Mammary epithelial cell (primary cell): ENCODE measurements at places on chromosomes 2 and 18. TPM values are rescaled to one million over a fixed set of nuclear protein-coding genes. Genes with fewer than 3 reads are reported as not detected.

- no peak for DNase-seq
These were observed 1.2 kb downstream of the KIF5C start for GRCh38 chr2:148876202-148876594.

DNA sequence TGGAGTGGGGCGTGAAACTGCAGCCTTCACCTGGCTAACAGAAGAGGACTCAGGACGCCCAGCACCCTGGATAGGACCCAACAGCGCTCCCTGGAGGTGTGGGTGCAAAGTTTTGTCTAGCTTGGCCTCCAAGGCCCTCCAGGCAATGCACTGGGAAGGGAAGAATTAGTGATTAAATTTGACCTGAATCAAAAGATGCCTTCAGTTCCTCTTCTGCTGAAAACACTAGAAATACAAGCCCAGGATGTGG is 779 bp upstream of the TRIB2 start:
- DNase-seq, result peak; percentile 78

GRCh38 chr2:240651185-240651584 is 25.9 kb downstream of the GPR35 start:
- DNase-seq, result peak; percentile 37

DNA sequence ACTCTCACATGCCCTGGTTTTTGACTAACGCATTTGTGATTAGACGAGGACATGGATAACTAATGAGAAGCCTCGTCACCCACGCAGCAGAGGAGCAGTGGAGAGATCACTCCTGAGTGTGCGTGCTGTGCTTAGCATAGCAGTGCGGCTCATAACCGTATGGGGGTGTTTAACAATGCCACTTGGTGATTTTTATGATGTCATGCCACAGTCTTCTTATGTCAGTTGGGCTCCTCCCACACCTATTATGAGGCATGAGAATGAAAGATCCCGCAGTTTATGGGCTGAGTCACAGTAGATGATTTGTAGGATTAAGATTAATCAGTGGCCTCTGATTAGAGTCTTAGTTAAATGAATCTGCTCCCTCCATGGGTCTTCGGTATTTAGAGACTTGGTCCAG is 2.5 kb upstream of the SMIM21 start:
- no peak for DNase-seq

DNA sequence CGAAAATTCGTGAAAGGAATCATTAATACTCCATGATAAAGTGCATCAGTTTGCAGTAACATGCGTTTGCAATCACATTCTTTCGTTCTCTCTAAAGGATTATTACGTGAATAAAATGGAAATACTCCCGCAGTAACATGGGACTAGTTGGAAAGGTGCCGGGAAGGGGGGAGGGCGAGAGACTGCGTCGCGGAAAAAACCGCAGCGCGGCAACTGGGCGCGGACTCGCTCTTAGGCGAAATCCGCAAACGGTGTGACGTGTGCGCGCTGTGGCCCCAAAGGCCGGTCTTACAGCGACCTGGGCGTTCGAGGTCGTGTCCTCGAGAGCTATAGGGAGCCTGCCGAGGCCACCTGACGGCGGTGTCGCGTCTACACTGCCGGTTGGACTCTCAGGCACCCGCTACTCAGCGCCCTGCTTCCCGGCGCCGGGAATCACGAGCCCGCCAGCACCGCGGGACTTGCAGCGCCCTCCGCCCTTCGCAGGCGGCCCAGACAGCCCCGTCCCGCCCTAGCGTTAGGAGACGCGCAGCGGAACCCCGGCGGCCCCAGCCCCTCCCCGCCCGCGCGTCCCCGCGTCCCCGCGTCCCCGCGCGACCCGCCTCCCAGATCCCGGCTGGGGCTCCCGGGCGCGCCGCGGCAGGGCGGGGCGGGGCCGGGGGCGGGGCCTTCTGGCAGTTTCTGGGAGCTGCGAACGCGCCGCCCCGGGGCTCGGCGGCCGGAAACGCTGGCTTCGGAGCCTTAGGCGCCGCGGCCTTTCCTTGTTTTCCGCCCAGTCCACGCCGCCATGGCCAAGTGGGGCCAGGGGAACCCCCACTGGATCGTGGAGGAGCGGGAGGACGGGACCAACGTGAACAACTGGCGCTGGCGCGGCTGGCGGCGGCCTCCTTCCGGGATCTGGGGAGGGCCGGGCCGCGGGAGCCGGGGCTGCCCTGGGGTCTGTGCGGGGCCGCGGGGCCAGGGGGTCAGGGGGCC is 15.1 kb downstream of the C2orf74 start:
- DNase-seq, result peak; percentile 90

- no peak for DNase-seq
These were observed 162.5 kb upstream of the TMEFF2 start for GRCh38 chr2:192357217-192357616.

DNA sequence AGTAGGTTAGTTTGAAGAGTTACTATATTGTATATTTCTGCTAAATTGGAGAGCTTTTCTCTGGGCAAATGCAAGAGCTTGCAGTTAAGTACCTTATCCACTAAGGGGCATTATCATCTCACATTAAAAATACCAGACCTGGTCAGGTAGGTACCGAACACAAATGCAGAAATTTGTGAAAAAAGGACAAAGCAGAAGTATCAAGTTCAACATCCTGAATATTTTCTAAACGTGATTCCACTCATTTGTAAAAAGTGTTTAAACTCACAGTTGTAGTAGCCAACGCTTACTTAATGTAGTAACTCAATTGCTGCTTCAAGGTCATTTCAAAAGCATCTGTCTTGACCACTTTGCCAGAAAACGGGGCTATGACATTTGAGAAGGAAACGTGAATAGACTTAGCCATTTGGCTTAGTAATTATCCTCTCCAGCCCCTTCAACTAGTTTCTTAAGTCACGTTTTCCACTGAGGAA is 52.1 kb downstream of the CYRIA start:
- DNase-seq, result no peak

COBLL1 gene
- polyA plus RNA-seq, result 10.0 TPM

DNA sequence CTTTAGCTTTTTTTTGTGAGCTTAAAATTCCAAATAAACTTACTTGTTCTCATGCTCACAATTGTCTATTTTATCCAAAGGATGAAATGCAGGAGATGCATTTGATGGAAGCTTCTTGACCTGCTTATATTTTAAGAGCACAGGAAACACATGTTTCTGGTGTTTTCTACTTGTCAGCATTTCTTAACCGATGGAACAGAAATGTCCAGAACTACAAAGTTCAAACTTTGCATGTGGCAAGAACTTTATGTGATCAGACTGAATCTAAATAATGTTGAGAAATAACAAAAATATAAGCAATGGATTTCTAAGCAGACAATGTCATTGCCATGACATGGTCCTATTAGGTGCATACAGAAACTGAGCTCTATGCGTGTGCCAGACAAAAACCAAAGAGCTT is 9.9 kb upstream of the CTLA4 start:
- DNase-seq, result no peak

REEP1 gene
- polyA plus RNA-seq, result 0.09 TPM

GRCh38 chr18:6088432-6088831 is 193.1 kb upstream of the TMEM200C start:
- DNase-seq, result no peak

GRCh38 chr18:26618135-26618534 is 69.8 kb upstream of the KCTD1 start:
- DNase-seq, result peak; percentile 18

- DNase-seq, result no peak
These were observed 65.5 kb downstream of the FAM117B start for GRCh38 chr2:202700075-202700901.

DNA sequence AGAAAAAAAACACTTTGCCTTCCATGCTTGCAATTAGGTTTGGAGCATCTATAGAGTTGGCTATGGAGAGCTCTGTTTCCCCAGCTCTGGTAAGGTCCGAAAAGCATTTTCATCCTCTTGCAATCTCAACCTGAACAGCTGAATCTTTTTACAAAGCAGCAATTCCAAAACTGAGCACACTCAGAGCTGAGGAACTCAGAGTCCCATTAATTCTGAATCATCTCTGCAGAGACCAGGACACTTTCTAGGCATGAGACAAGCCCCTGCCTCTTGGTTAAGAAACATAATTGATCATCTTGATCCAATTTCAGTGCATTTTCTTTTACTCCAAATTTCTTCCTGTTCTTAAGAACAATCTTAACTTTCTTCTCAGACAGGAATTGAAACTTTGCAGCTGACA is 4.2 kb downstream of the CNGA3 start:
- no peak for DNase-seq

GRCh38 chr2:214995926-214996670 is 142.3 kb downstream of the ABCA12 start:
- DNase-seq, result no peak

- DNase-seq, result no peak
These were observed 7.7 kb downstream of the GBX2 start for GRCh38 chr2:236160366-236161081.

TEKT4 gene
- polyA plus RNA-seq, result not detected

ITPRIPL1 gene
- 0.17 TPM for polyA plus RNA-seq

FLACC1 gene
- polyA plus RNA-seq, result 0.12 TPM
